Frontal cortex (tissue), 4 donors: ENCODE measurements at places on chromosomes 7 and 10.
A peak's percentile ranks its signal among the peaks of the same experiment; 100 is the strongest.

GRCh38 chr10:11429439-11430052, 181.9 kb downstream of the USP6NL start:
- no peak for DNase-seq

DNA sequence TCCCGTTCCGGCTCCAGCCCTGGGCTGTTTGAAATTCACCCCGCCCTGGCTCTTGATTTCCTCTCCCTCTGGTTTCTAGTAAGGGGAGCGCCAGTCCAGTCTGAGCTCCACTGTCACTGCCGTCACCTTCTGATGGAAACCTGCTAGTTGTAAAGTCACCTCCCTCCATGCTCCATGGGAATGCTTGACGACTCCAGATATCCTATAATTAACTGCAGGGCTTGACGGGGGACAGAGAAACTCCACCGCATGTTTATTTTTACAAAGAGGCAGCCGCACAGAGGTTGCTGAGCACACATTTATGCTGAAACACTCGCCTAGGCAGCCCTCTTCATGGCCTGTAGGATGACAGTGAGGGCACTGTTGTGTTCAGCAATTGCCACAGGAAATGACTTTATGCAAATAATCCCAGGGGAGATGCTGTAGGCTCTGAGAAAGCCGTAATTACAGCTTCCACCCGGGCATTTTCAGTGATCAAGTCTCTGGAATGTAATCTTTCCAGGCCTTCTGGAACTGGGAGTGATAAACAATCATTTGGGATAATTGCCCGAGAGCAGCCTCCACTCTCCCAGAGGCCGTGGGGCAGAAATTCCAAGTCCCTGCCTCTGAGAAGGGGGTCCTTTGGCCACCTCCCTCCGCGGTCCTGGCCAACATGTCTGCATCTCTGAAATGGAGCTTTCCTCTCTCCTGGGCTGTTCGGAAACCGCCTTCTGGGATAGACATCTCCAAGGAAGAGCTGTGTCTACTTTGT, 300.5 kb downstream of the KLF6 start:
- DNase-seq, result no peak

DNA sequence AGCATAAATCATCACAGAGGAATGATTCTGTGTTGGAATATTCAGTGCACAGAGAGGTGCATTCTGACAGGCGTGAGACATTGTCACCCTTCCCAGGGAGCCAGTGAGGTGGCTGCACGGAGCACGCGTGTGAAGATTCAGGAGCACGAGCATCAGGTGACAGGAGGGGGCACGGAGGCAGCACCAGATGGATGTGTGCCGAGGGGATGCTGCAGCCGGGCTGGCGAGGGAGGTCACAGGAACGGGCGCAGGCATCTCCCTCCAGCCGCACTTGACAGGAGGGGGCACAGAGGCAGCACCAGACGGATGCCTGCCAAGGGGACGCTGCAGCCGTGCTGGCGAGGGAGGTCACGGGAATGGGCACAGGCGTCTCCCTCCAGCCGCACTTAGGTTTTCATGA, 66.5 kb downstream of the DIP2C start:
- no peak for DNase-seq

GRCh38 chr10:7534480-7534852, 123.6 kb upstream of the SFMBT2 start:
- DNase-seq, result no peak

DNA sequence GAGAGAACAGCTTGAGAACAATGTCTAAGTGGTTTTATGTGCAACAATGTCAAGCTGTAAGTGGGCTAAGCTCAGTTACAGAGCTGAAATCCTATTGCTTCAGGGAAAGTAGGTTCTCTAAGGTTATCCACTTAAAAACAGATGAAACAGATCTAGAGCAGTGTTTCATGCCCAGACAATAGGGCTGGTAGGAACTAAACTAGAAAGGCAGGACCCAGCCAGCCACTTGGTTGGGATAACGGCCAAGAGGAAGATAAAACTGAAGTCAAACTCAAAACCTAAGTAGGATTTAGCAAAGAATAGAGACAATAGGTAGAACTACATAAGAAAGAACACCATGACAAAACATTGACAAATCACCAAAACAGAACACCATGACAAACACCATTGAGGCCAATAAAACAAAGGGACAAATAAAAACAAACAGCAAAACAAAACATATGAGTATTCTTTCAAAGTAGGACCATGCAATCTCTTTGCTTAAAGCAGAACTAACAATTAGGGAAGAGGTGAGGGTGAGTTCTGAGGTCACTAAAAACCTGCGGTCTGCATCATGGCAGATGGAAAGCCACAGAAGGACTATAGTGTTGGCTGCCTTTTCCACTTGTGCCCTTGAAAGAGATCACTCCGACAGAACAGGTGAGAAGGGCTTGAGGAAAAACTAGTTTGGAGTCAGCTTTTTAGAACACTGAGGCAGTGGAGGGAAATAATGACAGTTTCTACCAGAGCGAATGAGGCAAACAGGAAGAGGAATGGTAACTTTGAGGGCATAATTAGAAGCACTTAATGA, 81.0 kb downstream of the HGF start:
- no peak for DNase-seq

DNA sequence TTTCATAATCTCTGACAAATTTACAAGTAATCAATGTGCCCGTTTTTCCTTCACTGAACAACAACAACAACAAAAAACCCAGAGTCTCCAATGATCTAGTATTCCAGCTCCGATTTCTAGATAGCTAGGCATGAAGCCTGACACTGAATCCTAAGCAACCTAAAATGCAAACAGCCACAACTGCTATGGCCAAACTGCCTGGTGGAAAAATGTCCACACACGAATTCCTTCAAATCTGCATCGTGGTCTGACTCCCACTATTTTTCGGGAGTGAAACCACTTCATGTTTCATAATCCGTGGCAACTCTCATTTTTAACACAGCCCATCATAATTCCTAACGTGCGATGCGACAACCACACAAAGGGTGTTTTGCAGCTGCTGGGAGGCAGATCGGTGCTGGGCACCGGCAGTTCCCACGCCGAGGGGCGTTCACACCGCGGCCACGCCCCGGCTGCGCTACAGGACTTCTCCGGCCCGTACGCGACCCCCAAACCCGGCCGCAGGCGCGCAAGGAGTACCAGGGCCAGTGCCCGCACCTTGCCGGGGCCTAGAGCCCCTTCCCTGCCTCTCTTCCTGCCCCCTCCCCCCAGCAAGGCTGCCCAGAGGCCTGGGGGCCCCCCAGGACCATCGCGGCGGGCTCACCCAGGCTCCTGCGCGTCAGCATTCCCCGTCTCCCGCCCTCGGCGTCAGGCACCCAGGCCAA, 814 bp downstream of the RUFY2 start:
- DNase-seq, result peak; percentile 59

DNA sequence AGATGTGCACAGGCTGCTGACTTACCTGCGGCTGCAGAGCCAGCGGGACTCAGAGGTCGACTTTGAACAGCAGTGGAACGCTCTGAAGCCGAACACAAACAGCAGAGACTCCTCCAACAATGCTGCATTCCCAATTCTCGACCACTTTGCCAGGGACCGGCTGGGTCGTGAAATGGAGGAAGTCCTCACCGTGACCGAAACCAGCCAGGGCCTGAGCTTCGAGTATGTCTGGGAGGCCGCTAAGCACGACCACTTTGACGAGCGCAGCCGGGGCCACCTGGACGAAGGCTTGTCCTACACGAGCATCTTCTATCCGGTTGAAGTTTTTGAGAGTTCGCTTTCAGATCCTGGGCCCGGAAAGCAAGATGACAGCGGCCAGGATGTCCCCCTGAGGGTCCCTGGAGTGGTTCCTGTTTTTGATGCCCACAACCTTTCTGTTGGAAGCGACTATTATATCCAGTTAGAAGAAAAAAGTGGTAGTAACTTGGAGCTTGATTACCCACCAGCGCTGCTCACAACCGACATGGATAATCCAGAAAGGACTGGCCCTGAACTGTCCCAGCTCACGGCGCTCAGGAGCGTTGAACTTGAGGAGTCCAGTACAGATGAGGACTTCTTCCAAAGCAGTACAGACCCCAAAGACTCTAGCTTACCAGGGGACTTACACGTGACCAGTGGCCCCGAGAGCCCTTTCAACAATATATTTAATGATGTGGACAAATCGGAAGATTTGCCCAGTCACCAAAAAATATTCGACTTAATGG, 19.4 kb upstream of the BHLHA15 start:
- DNase-seq, result no peak

DNA sequence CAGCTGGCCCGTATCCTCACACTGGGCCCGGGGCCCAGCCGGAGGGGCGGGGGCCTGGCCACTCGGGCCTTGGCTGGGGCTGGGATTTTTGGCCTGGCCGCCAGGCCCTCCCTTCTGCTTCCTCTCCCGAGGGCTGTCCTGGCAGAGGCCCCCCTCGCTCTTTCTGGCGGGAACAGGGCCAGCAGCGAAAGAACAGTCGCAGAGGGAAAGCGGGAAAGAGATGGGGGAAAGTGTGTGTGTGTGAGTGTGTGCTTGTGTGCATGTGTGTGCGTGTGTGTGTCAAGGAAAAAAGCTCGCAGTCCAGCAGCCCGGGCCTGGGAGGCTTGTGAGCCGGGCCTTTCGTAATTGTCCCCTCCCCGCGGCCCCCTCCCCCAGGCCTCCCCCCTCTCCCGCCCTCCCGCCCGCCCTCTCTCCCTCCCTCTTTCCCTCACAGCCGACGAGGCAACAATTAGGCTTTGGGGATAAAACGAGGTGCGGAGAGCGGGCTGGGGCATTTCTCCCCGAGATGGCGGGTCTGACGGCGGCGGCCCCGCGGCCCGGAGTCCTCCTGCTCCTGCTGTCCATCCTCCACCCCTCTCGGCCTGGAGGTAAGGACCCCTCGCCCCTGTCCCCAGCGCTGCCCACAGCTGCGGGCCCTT, at the start of gene ELN:
Gene ELN, plus strand, starts transcription at position 491 of the 638 bp plus-strand sequence. Its CDS starts 15 bp downstream, at position 506.
- DNase-seq, result peak; percentile 79

- no peak for DNase-seq
Observed at GRCh38 chr10:22505911-22506685, 160.8 kb downstream of the SPAG6 start.

GRCh38 chr10:11586170-11586569, 25.3 kb downstream of the USP6NL start:
- DNase-seq, result no peak

- DNase-seq, result no peak
Observed at GRCh38 chr7:120852700-120853099, 5.2 kb downstream of the TSPAN12 start.

DNA sequence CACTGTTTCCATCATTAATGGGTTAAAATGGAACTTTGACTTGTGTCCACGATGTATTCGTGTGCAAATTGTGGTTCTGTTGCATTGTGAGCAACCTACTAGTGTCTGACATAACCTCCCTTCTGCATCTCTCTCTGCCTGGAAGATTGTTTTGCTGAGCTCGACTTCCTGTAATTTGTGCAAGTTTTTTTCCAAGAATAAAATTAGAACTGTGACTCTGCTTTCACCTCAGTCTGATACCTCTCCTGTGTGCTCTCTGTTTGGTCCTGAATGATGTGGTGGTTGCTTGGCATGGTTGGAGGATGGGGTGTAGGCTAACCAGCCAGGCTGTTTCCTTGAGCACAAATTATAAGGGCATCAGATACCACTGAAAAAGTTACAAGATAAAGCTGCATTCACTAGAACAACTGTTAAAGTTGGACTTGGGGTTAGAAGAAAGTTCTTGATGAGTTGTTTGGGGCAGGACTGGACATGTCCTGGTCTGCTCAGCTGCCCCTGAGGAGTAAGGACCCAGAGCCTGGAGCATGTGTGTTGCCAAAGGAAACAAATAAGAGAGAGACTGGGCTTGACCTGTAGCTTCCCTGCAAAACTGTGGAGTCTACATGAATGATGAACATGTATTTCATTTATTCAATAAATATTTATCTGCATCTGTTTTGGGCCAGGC, 1.9 kb upstream of the VOPP1 start:
- DNase-seq, result no peak

- DNase-seq, result no peak
Observed at GRCh38 chr7:30799206-30799975, 28.2 kb downstream of the MINDY4 start.

DNA sequence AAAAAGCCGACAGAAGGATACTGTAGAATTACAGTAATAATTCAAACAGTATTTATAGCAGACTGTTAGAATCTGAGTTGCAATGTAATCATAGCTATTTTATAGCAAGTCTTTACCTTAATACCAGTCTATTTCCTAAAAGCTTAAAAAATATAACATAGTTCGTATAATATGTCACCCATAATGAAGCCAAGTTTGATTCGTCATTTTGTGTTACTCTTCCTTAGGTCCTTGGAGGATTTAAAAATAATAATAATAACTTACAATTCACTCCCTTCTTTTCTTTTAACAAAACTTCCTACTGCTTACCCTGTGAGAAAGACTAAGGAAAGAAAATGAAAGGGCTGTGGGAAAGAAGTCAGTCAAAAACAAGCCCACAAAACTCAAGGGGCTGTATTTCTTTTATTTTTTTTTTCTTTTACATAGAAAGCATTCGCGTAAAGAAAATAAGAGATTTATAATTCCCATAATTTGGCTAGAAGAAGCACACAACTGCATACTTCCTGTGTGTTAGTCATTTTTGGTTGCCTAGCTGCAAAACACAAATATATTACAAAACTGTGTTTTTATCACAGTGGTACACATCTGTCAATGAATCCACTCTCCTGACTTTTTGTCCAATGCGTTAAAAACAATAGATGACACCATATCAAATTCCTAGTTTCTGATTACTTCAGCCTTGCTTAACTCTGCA, 187.2 kb upstream of the CELF2 start:
- DNase-seq, result no peak

GRCh38 chr7:97317575-97317974, 200.1 kb downstream of the SDHAF3 start:
- no peak for DNase-seq

DNA sequence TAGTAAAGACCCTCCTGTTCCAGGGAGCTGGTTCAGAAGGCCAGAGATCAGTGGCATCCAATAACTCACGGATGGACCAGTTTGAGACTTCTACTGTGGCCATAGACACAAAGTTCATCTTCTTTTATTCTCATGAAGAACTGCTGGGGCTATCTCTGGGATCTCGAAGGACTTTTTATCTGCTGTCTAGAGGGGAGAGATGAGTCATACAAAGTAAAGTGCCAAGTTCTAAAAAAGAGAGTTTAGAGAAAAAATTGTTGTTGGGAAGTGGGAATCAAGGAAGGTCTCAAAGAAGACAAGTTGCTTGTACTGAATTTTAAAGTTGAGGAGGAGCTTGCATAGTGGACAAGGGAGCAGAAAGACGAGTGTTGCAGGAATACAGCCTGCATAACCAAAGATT, 8.0 kb upstream of the FAM221A start:
- no peak for DNase-seq

DNA sequence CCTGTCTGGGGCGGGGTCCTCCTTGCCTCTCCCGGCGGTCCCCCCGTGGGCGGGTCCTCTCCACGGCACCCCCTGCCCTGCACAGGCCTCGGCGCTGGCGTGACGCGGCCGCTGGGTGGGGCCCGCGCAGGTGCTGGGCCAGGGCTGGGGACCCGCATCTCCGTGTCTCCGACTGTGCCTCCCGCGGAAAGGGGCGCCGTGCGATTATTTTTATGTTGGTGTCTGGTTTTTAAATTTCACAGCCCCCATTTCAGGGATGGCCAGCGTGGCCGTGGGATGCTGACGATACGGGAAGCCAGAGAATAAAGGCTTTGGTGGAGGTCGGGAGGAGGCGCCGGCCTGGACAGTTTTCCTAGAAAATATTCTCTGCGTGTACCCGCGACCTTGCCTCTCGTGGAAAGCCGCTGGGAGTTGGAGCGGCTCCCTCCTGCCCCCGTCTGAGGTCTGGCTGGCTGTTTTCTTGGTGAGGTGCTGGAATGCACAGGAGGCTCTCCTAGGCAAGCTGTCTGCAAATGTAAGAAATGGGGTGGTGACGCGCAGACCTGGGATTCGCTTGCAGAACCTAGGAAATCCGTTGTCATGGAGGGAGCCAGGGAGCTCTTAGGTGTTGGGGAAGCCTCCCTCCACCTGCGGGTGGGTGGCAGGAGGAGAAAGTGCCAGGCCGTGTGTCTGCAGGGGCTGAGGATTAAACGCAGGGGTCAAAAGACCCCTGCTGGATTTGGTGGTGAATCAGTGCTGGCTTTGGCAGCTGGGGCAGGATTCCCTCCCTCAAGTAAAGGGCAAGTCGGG, 28.7 kb upstream of the JAKMIP3 start:
- DNase-seq, result peak; percentile 72
